ENCODE measurements at places on chromosomes 7 and 10.

- ATAC-seq, result no peak
Observed at GRCh38 chr10:71468363-71469094, 71.8 kb downstream of the CDH23 start.

DNA sequence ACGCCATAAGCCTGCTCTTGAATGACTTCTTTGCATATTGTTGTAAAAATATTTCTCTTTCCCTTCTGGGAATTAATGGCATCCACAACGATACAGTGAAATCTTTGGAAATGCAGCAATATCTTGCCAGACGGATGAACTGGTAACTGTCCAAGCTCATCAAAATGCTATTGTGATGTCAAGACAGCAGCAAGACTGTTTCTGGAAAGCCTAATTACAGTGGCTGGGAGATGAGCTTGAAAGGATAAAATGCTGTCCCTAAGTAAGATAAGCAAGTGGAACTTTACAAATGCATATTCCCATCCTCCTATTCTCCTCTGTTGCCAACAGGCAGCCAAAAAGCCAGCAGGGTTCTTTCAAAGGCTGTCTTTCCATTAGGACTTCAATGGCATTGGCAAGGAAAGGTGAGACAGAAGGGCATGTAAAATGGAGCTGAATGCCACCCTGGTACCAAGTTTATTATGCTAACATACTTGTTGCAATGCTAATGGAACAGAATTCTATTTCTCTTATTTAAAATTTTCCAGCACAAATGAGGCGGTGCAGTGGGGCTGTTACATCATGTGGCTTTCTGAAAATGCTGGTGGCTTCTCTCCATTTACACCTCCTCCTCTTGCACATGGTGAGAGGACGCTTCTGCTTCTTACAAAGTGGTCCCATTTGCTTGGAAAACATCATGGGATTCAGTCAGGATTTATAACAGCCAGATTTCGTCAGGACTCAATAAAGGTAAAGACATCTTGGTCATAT lies 178.3 kb upstream of the PTER start:
- no peak for ATAC-seq

DNA sequence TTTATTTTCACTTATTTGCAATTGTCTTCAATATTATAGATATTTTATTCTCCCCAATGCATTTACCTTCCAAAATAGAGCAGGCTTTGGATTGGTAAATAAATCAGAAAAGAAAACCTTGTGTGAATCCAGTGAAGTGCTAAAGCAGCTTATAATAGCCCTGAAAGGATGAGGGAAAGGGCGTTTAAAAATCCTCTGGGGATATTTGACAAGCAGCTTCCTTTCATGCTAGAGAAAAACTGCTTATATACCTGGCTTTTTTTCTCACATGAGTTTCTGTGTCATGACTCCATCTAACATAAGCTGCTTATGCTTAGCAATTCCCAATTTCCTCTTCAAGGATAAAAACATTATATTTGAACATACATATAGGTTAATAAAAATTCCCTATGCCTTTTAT lies 221.6 kb upstream of the SEMA3E start:
- ATAC-seq, result no peak

- ATAC-seq, result no peak
Observed at GRCh38 chr10:69014171-69014570, 25.6 kb downstream of the KIFBP start.

- ATAC-seq, result no peak
Observed at GRCh38 chr10:13039761-13040160, 38.2 kb upstream of the CCDC3 start.

DNA sequence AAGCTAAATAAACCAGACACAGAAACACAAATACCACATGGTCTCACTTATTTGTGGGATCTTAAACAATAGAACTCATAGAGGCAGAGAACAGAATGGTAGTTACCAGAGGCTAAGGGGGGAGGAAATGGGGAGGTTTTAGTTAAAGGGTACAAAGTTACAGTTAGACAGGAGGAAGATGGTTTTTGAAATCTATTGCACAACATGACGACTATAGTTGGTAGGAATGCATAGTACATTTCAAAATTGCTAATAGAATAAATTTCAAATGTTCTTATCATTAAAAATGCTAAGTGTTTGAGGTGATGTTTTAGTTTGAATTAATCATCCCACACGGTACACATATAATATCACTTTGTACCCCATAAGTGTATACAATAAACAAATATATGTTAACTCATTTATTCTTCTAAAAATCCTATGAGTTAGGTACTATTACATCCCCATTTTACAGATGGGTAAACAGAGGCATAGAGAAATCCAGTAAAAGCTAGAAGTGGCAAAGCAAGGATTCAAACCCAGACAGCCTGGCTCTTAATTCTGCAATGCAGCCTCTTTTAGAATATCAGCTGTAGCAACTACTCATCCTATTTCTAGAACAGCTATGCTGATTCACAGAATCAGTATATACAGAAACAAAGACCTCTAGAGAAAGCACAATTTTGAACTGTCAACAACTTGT lies 50.9 kb downstream of the HBP1 start:
- no peak for ATAC-seq

- ATAC-seq, result peak; percentile 85
Observed at GRCh38 chr7:34354899-34355298, 303.1 kb upstream of the NPSR1 start.

DNA sequence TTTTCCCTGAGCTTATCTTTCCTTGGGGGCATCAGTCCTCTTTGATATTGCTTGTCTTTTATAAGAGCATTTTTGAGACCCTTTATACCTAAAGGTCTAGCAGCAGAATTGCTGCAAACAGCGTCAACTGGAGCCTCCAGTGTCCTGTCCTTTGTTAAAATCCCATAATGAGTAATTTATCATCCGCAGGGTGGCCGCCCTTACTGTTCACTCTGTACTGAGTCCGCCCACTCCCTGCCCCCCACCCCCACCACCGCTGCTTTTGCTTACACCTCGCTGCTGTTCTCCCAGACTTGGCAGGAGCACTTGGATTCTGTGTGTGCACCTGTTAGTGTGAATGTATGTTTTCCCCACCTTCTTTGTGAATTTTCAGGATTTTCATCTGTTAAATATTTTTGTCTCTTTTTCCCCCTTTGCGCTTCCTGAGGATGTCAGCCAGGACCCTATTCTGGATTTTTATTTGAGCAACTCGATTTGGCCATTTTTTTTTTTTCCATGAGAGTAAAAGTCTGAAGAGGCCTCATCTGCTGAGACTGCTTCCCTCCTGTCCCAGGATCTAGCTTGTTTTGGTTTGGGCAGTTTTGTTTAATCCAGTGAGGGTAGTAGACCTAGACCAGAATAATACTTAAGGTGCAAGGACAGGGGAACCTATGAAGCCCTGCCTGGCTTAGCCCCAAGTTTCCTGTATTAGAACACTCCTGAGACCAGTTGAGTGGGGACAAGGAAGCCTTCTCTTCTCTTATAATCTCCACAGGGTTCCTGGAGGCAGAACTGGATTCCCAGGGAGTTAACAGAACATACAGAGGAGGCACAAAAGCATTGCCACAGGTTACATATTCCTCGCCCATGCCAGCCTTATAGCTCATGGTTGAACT lies 8.2 kb downstream of the AGFG2 start:
- ATAC-seq, result no peak

- ATAC-seq, result no peak
Observed at GRCh38 chr10:104351919-104352318, 1.7 kb upstream of the CFAP58 start.

DNA sequence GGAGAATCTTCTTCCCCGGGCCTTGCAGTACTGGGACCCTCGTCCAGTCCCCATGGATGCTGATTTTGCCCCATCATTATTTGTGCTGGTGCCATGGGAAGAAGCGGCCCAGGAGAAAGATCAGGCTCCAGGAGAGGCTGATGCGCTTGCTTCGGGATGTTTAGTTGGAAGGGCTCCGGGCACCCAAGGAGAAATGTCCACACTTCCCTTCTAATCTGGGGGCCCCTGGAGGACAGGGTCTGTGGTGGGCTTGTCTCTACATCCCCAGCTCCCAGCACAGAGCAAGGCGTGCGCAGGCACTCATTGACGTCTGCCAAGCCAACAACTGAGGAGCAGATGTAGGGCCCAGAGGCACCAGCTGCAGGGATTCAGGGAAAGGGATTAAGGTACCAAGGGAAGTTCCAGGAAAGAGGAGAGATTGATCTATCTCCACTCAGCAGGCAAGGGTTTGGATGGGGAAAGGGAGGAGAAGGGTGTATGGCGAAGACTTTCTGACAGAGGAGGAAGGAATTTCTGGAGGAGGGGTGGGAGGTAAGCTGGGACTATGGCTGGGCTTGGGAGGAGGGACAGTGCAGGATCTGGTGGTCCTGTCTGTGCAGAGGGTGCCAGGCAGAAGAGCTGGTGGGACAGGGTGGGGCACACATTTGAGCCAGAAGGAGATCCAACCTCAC lies 38.7 kb upstream of the LEP start:
- no peak for ATAC-seq

DNA sequence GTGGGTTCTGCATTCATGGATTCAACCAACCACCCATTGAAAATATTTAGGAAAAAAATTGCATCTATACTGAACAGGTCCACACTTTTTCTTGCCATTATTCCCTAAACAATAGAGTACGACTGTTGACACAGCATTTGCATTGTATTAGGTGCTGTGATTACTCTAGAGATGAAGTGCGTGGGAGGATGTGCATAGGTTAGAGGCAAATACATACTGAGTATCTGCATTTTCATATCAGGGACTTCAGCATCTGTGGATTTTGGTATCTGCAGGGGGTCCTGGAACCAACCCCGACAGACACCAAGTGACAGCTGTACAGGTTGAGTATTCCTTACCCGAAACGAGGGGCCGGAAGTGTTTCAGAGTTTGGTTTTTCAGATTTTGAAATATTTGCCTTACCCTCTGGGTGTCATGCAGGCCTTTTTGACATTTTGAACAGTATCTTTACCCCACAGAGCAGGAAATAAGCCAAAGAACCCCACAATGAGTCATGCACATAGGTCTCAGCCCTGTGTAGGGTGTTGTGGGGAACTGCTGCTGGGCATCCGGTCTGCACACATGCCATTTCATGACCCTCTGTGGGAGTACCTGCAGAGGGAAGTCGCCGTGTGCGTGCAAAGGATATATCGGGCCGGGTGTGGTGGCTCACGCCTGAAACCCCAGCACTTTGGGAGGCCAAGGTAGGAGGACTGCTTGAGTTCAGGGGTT lies 14.5 kb downstream of the NUDT5 start:
- ATAC-seq, result no peak

DNA sequence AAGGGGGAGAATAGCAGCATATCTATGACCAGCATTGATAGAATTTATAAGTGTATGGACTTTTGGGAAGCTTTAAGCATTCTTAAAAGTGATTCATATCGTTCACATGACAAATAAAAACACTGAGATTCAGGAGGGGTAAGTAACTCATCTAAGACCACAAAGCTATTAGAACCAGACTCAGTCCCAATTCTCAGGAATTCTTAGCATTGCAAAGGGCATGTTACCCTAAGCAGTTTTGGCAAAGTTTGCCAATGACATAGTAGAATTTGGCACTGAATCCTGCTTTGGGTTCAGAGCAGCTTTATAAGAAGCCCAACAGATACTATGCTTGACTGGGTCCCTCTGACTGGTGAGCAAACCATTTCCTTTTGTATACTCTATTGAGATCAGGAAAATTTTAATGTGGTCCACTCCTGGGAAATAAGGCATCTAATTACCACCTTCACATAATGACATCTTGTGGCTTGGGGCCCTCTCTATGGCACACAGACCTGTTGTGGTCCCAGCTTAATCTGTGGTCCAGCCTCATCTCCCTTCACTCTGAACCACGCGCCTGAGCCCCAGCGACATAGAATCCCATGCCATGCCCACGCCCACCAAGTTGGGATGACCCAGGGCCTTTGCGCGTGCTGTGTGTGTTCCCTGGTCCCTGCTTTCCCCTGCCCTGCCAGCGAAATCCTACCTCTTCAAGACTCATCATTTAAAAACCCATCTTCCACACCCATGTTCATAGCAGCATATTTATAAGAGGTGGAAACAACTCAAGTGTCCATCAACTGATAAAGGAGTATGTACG lies 37.5 kb upstream of the DOCK1 start:
- ATAC-seq, result peak; percentile 58
